Astrocyte of the spinal cord (primary cell): ENCODE measurements at places on chromosomes 5 and 9.

DNA sequence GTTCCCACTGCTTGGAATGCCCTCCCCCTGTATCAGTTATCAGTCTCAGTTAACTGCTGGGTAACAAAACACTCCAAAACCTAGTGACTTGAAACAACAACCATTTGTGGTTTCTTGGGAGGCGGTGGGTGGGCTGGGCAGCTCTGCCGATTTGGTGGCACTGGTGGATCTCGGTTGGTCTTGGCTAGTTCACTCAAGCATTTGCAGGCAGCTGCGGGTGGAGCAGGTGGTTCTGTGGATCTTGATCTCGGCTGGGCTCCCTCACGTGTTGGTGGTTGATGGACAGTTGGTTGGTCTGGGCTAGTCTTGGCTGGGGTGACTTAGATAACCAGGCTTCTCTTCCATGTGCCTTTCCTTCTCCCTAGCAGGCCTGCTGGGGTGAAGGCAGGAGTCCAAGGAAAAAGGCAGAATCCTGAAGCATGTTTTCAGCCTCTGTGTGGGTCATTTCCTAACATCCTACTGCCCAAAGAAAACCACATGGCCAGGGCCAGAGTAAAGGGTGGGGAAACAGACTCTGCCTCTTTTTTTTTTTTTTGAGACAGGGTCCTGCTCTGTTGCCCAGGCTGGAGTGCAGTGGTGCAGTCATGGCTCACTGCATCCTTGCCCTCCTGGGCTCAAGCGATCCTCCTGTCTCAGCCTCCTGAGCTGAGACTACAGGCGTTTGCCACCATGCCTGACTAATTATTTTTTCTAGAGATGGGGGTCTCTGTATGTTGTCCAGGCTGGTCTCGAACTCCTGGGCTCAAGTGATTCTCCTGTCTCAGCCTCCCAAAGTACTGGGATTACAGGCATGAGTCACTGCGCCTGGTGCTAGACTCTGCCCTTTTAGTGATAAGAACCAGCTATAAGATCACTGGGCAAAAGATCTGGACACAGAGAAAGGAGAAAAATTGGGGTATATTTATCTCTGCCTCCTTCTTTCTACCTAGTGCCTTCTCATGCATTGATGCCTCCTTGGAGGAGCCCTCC is 183.7 kb downstream of the RGS3 start:
- DNase-seq, result no peak

GRCh38 chr5:160287378-160288051 is 24.8 kb downstream of the CCNJL start:
- DNase-seq, result peak; percentile 29

GRCh38 chr5:137575847-137576246 is 76.7 kb upstream of the SPOCK1 start:
- DNase-seq, result peak; percentile 12

DNA sequence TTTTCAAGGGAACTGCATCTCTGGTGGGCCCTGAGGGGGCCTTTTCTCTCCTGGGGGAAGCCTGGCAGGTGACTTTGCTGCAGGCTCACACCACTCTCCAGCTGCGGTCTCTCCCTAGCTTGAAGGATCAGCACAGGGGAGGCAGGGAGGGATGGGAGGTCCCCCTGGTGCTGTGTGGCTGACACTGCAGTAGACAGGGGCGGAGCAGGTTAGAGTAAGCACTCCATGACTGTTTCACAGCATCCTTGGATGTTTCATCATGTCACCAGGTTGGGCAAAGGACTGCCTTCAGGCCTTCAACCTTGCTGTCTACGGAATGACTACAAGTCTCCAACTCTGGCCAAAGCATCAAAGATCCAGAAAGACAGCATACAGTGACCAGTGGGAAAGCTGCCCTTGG is 470.7 kb downstream of the CDK5RAP2 start:
- DNase-seq, result no peak

GRCh38 chr9:26742828-26743476 is 149.7 kb downstream of the CAAP1 start:
- no peak for DNase-seq

DNA sequence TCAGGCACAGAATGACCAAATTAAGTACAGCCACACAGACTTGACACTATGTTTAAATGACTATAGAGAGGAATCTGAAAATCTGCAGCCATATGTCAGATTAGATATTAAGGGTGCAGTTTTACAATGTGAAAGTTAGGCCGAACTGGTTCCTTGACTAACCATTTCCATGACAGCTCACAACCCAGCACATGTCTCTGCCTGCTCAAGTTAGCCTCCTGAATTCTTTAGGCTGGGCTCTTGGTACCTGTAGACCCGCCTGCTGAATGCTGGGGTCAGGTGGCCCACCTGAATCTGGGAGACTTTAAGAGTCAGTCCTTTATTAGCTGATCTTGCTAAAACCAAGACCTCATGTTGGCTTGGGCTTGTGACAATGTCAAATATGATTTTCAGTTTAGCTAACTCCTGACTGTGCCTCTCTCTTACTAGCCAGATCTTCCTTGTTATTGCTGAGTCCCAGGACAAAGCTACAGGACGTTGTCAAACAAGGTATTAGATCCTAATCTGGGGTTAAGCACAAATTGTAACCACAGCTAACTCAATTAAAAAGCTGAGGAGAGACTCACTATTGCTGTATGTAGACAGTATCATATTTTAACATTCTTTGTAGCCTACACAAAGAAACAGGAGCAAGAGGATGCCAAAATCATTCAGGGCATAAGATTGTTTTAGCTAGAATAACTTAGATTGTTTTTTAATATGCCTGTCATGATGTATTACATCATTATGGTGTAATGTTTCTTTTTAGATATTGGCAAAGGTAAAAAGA is 490.9 kb downstream of the SEMA5A start:
- peak; percentile 9 for DNase-seq
